Prostate gland (tissue), 2 donors: ENCODE measurements at places on chromosomes 3 and 15. TPM values are rescaled to one million over a fixed set of nuclear protein-coding genes. Genes with fewer than 3 reads are reported as not detected.

The SPINT1 gene
- 295 TPM for total RNA-seq

The NCEH1 gene
- 12.7 TPM for total RNA-seq

The XCR1 gene
- total RNA-seq = not detected

The TUBGCP5 gene
- 38.7 TPM for total RNA-seq
